Activated naive CD8-positive, alpha-beta T cell treated with anti-CD3 and anti-CD28 coated beads, Interleukin-2, amount 10 ng/mL, durations not matched to agents 7 days and 5 days (primary cell): ENCODE measurements at places on chromosomes 16 and 17. TPM values are rescaled to one million over a fixed set of nuclear protein-coding genes. Genes with fewer than 3 reads are reported as not detected.
A peak's percentile ranks its signal among the peaks of the same experiment; 100 is the strongest.

- H3K27me3 ChIP-seq: no peaks in the 10 kb centered on the region
- H3K36me3 ChIP-seq: no peaks in the 10 kb centered on the region
These were observed 205.6 kb downstream of the GRIN2A start for GRCh38 chr16:9976601-9977000.

- H3K36me3 ChIP-seq: peaks cover 43% of the 10 kb centered on the region
- H3K4me3 ChIP-seq: no peak overlapping the region
These were observed 252.4 kb upstream of the CACNG5 start for GRCh38 chr17:66582373-66583111.

Gene REXO5
- 12.4 TPM for total RNA-seq

DNA sequence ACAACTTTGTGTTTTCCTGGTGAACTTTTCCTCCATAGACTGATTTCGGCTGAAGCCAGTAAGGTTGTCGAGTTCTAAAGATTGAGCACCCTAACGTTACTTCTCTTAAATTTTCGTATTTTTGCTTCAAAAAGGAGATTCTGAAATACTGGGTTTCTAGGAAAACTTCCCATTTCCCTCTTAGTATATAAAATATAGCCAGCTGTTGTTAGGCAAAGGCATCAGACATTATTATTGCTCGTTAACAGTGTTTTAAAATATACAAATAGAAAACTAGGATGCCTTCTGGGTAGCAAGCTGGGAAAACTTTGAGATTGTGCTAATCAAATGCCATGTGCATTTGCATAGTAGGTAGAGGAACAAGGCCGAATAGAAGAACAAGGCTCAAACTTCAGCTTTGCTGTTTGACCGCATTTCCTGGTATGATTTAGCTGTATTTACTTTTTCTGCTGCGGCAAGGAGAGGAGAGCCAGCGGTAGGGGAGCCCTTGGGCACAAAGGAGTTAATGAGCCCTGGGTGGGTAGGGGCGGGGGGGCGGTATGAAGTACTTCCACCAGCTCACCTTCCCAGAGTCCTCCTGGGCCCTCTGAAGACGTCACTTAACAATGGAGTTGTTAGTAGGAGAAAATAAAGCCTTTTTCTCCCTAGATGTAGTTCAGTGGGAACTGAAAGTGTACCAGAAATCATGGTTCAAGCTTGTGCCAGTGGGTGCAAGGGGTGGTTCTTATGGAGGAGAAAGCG, 151.9 kb downstream of the MSI2 start:
- peak overlapping the region; percentile 70 for H3K4me3 ChIP-seq
- H3K4me1 ChIP-seq: peaks cover 40% of the 10 kb centered on the region
- DNase-seq: no peak
- H3K27me3 ChIP-seq: no peaks in the 10 kb centered on the region
- H3K27ac ChIP-seq: peak overlapping the region; percentile 76

GRCh38 chr17:909642-910323, 69.8 kb downstream of the NXN start:
- H3K36me3 ChIP-seq: no peaks in the 10 kb centered on the region
- peaks cover 50% of the 10 kb centered on the region for H3K27me3 ChIP-seq
- H3K27ac ChIP-seq: no peak overlapping the region
- DNase-seq: no peak
- H3K4me1 ChIP-seq: peaks cover 6% of the 10 kb centered on the region
- no peak overlapping the region for H3K4me3 ChIP-seq

- DNase-seq: no peak
- H3K27ac ChIP-seq: no peak overlapping the region
- peaks cover 11% of the 10 kb centered on the region for H3K36me3 ChIP-seq
- H3K4me1 ChIP-seq: peaks cover 10% of the 10 kb centered on the region
These were observed 4.2 kb downstream of the LDAF1 start for GRCh38 chr16:21162661-21163151.

Gene TMEM94
- 112 TPM for total RNA-seq

- H3K36me3 ChIP-seq: no peaks in the 10 kb centered on the region
- H3K27me3 ChIP-seq: no peaks in the 10 kb centered on the region
- no peak overlapping the region for H3K27ac ChIP-seq
- no peak for DNase-seq
These were observed 314.3 kb downstream of the SOX9 start for GRCh38 chr17:72434991-72435618.

GRCh38 chr17:45135978-45136791, 698 bp downstream of the ACBD4 start:
- DNase-seq: no peak
- H3K4me1 ChIP-seq: peaks cover 10% of the 10 kb centered on the region
- H3K27me3 ChIP-seq: peaks cover 3% of the 10 kb centered on the region
- H3K4me3 ChIP-seq: peak overlapping the region; percentile 94
- peak overlapping the region; percentile 80 for H3K27ac ChIP-seq
- peaks cover 2% of the 10 kb centered on the region for H3K36me3 ChIP-seq

Gene CMTR2
- 24.3 TPM for total RNA-seq

- peaks cover 43% of the 10 kb centered on the region for H3K4me1 ChIP-seq
- H3K4me3 ChIP-seq: no peak overlapping the region
- DNase-seq: peak; percentile 73
- peaks cover 37% of the 10 kb centered on the region for H3K36me3 ChIP-seq
These were observed 14.0 kb downstream of the FMNL1 start for GRCh38 chr17:45235416-45236281.

Gene SLC6A2
- total RNA-seq: not detected

DNA sequence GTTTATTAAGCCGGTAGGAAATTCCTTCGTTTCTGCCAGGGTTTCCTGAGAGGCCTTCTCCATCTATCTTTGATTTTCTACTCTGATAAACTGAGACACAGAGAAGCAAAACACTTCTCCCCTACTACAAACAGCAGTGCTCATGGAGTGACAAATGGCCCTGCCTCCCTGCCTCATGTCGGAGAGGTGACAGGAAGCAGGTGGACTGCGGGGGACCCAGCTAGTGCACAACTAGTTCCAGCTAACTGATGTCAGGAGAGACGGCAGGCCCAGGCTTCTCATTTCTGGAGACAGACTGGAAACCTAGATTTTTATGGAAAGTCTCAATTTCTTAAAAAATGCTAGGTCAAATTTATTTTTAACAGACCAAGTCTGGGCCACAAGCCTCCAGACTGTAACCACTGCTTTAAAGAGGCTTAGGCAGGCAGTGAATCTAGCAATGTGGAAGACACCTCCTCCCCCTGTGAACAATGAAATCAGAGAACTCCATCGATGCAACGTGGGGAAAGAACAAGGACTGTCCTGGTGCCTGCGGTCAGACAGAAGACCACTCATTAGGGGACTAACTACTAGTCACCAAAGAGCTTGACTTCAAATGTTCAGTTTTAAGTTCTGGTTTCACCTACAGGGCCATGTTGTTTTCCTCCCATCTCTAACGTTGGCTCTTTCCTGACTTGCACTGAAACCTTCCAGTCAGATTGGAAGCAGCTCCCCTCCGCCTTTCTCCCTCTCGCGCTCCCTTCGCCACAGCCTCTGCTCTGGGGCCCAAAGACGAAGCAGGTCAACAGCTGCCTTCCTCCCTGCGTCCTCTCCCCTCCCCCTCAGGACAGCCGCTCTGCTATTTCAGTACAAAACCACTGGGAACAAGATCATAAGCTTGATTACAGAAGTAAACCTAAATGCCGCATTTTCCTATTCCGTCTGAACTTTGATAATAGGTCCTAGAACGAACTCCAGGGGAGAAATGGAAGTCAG, 17.6 kb downstream of the GTF3C1 start:
- no peak for DNase-seq
- H3K27me3 ChIP-seq: no peaks in the 10 kb centered on the region
- H3K4me3 ChIP-seq: no peak overlapping the region
- H3K36me3 ChIP-seq: peaks cover 41% of the 10 kb centered on the region

Gene NME1
- 71.9 TPM for total RNA-seq

GRCh38 chr17:7014995-7015958, 2.9 kb downstream of the RNASEK start:
- peaks cover 12% of the 10 kb centered on the region for H3K36me3 ChIP-seq
- DNase-seq: peak; percentile 75
- H3K4me1 ChIP-seq: peaks cover 56% of the 10 kb centered on the region
- H3K27ac ChIP-seq: peak overlapping the region; percentile 97
- no peaks in the 10 kb centered on the region for H3K27me3 ChIP-seq

DNA sequence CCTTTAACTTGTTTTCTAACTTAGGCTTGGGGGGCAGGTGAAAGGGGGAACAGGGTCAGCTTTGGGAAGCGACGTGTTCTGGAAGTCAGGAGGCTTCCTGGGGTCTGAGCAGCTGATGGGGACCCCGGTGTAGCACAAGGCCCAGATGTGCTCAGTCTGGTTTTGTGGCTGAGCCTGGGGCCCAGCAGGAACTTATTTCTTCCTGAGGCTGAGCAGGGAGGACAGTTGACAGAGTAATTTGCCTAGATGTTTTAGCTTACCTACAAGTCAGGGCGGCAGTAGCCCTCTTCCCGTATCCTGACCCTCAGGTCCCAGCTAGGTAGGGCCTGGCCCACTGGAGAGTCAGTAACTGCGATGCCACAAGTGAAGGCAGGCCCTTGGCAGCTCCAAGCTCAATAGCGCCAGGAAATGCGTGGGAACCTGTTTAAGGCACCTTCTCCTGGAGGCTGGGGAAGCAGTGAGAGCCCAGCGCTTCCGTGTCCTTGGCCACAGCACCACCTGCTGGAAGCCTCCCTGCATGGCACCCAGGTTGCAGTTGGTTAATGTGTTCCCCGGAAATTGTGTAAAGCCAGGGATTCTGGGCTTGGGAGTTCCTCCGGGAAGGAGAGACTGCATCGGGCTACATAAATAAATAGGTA, 5.2 kb downstream of the CCR7 start:
- peak; percentile 88 for DNase-seq
- no peaks in the 10 kb centered on the region for H3K27me3 ChIP-seq
- H3K4me1 ChIP-seq: peaks cover 51% of the 10 kb centered on the region
- peak overlapping the region; percentile 97 for H3K4me3 ChIP-seq

GRCh38 chr16:4696905-4697847, 3.8 kb downstream of the NUDT16L1 start:
- no peak overlapping the region for H3K4me3 ChIP-seq
- H3K27ac ChIP-seq: no peak overlapping the region
- H3K36me3 ChIP-seq: peaks cover 8% of the 10 kb centered on the region
- DNase-seq: no peak

GRCh38 chr16:31106509-31107464, 1.4 kb upstream of the BCKDK start:
- peak overlapping the region; percentile 88 for H3K4me3 ChIP-seq
- H3K27ac ChIP-seq: no peak overlapping the region
- no peak for DNase-seq
- H3K27me3 ChIP-seq: no peaks in the 10 kb centered on the region
- peaks cover 12% of the 10 kb centered on the region for H3K36me3 ChIP-seq

Gene CORO1A
- 1,488 TPM for total RNA-seq

DNA sequence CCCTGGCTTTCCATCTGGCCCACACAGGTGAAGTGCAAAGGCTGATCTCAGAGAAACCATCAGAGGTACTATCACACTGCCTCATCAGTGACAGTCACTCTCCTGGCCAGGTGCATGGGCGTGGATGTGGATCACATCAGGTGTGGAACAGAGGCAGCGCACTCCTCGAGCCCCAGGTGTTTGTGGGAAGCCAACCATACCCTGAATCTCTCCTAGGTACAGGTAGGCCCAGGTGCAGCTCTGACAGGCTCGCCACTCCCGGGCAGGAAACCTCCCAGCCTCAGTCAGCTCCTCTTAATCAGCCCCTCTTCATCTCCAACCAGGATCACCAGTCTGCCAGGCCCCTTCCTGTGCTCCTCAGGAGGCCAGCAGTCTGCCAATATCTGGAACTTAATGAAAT, 31.7 kb downstream of the TLE7 start:
- no peak for DNase-seq
- peaks cover 35% of the 10 kb centered on the region for H3K27me3 ChIP-seq
- no peak overlapping the region for H3K4me3 ChIP-seq
- peaks cover 19% of the 10 kb centered on the region for H3K4me1 ChIP-seq
- H3K36me3 ChIP-seq: no peaks in the 10 kb centered on the region
- H3K27ac ChIP-seq: no peak overlapping the region

DNA sequence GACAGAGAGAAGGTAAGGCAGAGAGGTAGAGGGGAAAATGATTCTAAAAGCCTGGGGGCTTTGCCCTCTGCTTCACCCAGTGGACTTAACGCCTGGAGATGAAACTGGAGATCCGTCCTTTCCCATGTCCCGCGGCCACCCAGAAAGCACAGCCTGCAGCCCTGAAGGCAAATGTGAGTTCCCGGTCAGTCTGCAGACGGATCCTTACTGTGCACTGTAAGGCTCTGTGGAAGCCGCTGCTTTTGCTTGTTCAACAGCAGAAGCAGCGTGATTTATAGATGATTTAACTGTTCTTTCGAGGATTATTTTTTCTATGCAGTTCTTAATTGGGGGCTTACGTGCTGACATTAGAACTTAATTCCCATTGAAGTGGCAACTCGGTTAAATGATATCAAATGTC, 290.4 kb downstream of the FOXL1 start:
- H3K36me3 ChIP-seq: no peaks in the 10 kb centered on the region
- no peak overlapping the region for H3K27ac ChIP-seq
- no peaks in the 10 kb centered on the region for H3K27me3 ChIP-seq
- DNase-seq: no peak

GRCh38 chr16:84560269-84560668, 55.8 kb upstream of the MEAK7 start:
- H3K4me3 ChIP-seq: no peak overlapping the region
- peaks cover 13% of the 10 kb centered on the region for H3K4me1 ChIP-seq
- H3K36me3 ChIP-seq: peaks cover 21% of the 10 kb centered on the region
- no peaks in the 10 kb centered on the region for H3K27me3 ChIP-seq
- H3K27ac ChIP-seq: no peak overlapping the region
- no peak for DNase-seq

- H3K27ac ChIP-seq: no peak overlapping the region
- no peak overlapping the region for H3K4me3 ChIP-seq
- peaks cover 2% of the 10 kb centered on the region for H3K27me3 ChIP-seq
- no peaks in the 10 kb centered on the region for H3K4me1 ChIP-seq
- no peaks in the 10 kb centered on the region for H3K36me3 ChIP-seq
- no peak for DNase-seq
These were observed 73.7 kb downstream of the IRX3 start for GRCh38 chr16:54212893-54213292.

GRCh38 chr17:77299256-77300015, 158.7 kb downstream of the SEC14L1 start:
- H3K4me3 ChIP-seq: no peak overlapping the region
- H3K4me1 ChIP-seq: no peaks in the 10 kb centered on the region
- H3K36me3 ChIP-seq: no peaks in the 10 kb centered on the region
- H3K27ac ChIP-seq: no peak overlapping the region

DNA sequence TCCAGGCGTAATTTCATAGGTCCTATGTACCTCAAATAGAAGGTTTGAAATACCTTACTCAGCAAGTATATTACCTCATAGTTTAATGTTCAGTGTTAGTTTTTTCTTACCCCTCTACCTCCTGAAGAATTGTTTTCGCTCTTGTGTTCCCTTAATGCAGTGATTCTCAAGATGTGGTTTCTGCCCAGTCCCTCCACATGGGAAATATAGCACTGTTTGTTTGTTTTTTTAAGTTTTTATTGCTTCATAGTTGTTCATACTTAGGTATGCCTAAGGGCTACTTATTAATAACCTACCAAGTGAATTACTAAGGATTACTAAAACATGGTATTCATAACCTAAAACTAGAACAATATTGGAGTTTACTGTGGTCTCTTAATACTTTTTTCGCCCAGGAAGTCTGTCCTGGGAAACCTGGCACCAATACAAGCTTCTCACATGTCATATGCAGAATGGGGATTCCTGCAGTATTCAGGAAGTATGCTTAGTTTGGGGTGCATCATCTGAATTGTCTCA, 5.0 kb downstream of the RSPRY1 start:
- H3K36me3 ChIP-seq: peaks cover 11% of the 10 kb centered on the region
- no peak overlapping the region for H3K27ac ChIP-seq
- H3K4me3 ChIP-seq: no peak overlapping the region
- H3K4me1 ChIP-seq: peaks cover 16% of the 10 kb centered on the region
- no peaks in the 10 kb centered on the region for H3K27me3 ChIP-seq
- DNase-seq: no peak

GRCh38 chr16:15915555-15916081, 27.2 kb upstream of the CEP20 start:
- H3K27ac ChIP-seq: no peak overlapping the region
- peaks cover 1% of the 10 kb centered on the region for H3K36me3 ChIP-seq
- DNase-seq: no peak
- H3K4me3 ChIP-seq: no peak overlapping the region
- no peaks in the 10 kb centered on the region for H3K27me3 ChIP-seq

Gene TPSAB1
- total RNA-seq: not detected
